Occipital lobe (tissue), 3 donors: ENCODE measurements at places on chromosomes 6 and 20. TPM values are rescaled to one million over a fixed set of nuclear protein-coding genes. Genes with fewer than 3 reads are reported as not detected.

Gene GJA1
- total RNA-seq, result 87.7 TPM

Gene DDO
- total RNA-seq, result 0.16 TPM

DNA sequence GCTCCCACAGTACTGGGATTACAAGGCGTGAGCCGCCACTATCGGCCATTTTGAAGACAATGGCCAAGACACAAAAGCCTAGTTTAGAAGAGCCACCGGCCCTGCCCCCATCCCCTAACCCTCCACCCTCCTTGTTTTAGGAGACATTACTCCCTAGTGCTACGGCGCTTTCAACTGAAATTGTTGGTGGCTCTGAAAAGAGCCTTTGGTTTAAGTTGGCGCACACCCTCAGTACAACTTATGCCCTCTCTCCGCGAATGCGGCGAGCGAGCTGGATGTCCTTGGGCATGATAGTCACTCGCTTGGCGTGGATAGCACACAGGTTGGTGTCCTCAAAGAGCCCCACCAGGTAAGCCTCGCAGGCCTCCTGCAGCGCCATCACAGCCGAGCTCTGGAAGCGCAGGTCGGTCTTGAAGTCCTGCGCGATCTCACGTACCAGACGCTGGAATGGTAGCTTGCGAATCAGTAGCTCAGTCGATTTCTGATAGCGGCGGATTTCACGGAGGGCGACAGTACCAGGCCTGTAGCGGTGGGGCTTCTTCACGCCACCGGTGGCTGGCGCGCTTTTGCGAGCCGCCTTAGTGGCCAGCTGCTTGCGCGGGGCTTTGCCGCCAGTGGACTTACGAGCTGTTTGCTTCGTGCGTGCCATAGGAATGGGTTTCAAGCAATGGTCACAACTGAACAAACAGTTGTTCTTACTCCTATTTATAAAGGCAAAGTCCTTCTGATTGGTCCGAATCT lies 114.9 kb upstream of the BTN3A2 start:
- no peak for DNase-seq

Gene ANKRD6
- total RNA-seq, result 33.8 TPM

Gene MEP1A
- not detected for total RNA-seq

Gene EPHA7
- total RNA-seq, result 102 TPM

DNA sequence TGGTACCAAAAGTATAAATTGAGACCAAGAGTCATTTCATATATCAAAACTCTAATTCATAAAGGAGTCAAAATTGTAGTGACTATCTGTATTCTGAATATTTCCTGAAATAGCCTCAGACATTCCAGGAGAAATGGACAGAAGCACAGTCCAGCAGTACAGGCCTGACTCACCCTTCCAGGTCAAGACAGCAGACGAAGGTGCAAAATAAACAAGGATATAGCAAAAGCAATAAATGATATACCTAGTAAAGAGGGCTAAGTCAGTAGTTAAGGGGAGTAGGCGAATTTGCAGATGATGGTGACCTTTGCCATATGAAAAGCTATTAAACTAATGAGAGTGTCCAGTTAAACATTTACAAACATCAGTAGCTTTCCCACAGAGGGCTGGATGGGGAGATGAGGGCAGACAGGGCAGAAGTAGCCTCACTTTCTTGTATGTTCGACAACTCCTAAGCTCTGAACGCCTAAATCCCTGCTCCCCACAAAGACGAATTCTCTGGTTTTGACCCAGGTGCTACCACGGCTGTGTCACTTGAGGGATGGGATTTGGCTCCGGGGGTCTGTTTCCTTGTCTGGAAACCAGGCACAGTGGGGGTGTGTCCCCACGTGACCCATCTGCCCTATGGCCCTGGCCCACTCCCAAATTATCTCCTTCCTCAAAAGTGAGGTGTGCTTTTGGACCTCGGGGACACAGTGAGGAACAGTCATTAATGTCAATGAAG lies 3.6 kb upstream of the SLC52A3 start:
- DNase-seq, result no peak

Gene PLCB1
- total RNA-seq, result 72.5 TPM

GRCh38 chr6:56152611-56153010 lies 94.8 kb downstream of the COL21A1 start:
- DNase-seq, result no peak

GRCh38 chr20:5835321-5835821 lies 85.2 kb downstream of the SHLD1 start:
- DNase-seq, result no peak

DNA sequence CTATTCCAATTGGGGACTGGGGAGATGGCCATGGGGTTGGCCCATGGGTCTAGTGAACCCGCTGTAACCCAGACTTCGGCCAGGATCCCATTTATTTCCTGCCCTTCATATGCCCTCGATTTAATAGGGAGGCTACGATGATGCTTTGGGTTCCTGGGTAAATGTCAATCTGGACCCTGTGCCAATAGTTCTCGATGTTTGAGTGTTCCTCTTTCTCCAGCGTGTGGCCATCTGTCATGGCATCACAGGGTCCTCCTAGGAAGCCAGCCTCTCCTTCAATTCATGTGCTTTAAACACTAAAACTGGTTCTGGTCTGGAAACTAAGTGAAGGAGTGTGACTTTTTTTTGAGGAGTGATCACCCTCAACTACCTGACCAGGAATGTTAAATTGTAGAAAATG lies 28.7 kb upstream of the ELMO2 start:
- no peak for DNase-seq

DNA sequence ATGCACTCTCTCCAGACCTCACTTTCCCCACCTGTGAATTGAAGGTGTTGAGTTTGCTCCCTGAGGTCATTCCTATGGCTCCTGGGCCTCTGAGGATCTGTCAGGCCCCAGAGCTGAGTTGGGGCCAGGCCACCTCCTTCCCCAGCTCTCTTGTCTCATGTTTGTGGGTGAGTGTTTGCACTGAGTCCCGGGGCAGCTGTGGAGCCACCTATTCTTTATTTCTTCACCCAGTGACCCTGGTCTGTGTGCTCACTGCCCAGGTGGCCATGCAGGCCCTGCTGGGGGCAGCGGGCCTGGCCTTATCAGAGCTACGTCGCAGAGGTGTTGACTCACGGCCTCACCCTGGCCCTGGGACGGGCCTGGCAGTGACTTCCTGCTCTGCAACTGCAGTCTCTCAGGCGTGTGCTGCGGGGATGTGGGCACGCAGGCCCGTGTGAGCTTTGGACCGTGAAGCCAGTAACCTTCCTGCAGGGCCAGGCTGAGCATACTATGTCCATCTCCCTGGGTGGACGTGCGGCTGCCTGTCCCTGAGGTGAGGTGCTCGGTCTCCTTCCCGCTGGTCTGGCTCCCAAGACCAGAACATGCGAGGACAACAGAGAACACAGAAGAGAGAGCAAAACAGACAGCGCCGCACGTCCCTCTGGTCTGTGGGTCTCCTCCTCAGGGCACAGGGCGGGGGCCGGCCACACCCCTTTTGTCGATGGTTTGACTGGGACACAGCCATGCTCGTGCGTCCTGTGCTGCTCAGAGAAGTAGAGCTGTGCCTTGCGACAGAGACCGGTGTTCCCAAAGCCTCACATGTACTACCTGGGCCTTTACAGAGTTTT lies 12.1 kb downstream of the TMEM181 start:
- no peak for DNase-seq

GRCh38 chr6:75503291-75503690 lies 9.7 kb upstream of the FILIP1 start:
- DNase-seq, result no peak

- DNase-seq, result no peak
Observed at GRCh38 chr20:62353289-62354030, 13.7 kb downstream of the LAMA5 start.

Gene EDN1
- 5.9 TPM for total RNA-seq

GRCh38 chr6:89886378-89887120 lies 7.7 kb upstream of the GJA10 start:
- DNase-seq, result no peak

GRCh38 chr20:37988306-37988954 lies 44.8 kb downstream of the TTI1 start:
- DNase-seq, result peak; percentile 27

Gene XKR7
- total RNA-seq, result 12.6 TPM
